ENCODE measurements at places on chromosomes 4 and X.
A peak's percentile ranks its signal among the peaks of the same experiment; 100 is the strongest.

DNA sequence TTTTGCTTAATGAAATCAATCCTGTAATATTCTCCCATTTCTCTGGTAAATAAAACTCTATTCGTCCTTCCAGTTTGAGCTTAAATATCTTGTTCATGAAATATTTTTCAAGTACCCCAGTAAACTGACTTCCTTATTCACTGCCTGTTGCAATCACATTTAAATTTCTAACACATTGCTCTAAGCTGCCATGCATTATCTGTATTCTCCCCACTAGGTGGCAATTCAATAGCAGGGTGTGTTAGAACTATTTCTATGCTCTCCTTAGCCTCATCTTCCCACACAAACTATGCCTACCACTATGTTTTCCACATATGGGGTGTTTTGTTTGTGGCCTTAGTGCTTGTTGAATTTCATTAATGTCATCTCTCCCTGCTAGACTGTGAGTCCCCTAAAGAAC lies 377.1 kb upstream of the HS3ST1 start:
- DNase-seq, result no peak

- DNase-seq, result no peak
Measured at GRCh38 chrX:118062817-118063615, 53.6 kb downstream of the KLHL13 start.

DNA sequence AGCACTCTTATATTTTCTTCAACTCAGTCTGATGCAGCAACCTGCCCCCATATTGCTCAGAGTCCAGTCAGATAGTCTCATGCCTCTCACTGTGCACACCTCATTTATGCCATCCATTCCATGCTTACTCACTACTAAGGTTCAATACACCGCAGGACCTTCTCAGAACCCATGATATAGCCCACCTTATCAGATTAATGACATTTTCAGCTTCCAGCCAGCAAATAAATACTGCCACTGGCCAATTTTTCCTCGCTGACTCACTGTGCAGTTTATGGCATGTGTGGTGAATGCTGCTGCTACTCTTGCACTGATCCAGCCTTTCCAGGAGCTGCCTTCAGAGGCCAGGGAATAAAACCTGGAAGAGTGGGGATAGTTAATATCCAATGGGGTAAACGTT lies 380.6 kb upstream of the SPOCK3 start:
- DNase-seq, result no peak

DNA sequence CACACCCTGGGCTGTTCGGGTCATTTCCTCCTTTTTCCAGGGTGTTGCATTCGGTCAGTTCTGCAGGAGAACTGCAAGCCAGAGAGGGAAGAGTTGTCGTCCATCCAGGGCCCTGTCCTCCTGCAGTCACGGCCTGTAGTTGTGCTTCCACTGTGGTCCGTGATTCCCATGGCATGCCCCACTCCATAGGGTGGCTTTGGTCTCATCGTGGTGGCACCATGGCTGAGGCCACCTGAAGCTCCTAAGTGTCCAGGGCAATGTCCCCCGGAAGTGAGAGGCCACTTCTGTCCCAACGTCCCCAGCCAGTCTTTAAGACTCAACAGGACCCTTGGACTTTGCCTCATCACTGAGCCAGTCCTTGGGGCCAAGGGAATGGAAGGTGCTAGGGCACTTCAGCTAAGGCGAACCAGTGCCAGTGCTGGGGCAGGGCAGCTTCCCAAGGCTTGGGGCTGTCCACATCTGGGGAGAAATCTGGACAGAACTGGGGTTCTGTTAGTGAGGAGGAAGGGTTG lies 83.7 kb downstream of the HTRA3 start:
- peak; percentile 5 for DNase-seq

- peak; percentile 61 for DNase-seq
Measured at GRCh38 chr4:70601422-70602039, 9.5 kb downstream of the AMBN start.

DNA sequence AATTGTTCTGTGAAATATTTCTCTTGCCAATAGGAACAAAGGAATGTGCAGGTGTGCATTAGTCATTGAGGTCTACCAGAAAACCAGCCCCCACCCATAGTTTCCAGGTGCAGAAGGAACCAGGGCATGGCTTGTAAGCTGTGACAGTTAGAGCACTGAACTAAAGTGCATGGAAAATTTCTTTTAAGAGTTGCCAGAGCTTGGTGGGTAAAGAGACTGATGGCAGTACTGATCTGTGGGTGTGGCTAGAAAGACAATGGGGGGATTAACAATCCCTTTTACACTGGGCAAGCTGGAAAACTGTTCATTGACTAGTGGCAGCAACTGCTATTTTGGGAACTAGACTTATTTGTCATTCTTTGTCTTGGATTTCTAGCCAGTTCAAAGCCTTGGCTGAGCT lies 326.9 kb downstream of the PCDH19 start:
- no peak for DNase-seq

DNA sequence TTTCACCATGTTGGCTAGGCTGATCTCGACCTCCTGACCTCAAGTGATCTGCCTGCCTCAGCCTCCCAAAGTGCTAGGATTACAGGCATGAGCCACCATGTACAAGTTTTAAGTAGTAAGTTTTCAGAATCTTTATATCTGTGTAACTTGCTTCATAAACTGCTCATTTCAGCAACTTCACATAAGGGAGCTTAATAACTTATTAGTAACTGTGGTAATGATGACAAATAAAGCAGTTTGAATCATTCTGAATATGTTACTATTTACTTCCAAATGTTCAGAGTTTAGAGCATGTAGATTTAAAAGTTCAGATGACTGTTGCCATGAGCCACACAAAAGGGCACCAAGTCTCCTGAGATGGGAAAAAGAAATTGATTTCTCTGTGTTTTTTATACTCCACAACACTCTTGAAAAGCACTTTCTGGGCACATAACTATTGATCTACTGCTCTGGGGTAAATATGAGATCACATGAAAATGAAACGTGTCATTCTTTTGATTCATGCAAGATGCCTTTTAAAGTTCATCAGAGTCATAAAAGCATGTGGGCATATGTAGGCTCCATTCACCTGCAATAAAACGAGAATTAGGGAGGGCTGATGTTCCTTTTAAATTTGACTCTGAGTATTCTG lies 14.1 kb upstream of the CA5B start:
- no peak for DNase-seq

- DNase-seq, result no peak
Measured at GRCh38 chr4:56434599-56435139, 746 bp downstream of the PPAT start.

- peak; percentile 34 for DNase-seq
Measured at GRCh38 chr4:163493643-163494359, 689 bp upstream of the TMA16 start.

Data from activated naive CD8-positive, alpha-beta T cell treated with anti-CD3 and anti-CD28 coated beads, Interleukin-2, amount 10 ng/mL, durations not matched to agents 7 days and 5 days (primary cell).